Activated effector memory CD4-positive, alpha-beta T cell treated with Interleukin-2 at 50 U/mL for 16 hours (primary cell): ENCODE measurements at places on chromosomes 2 and 18.

GRCh38 chr2:207506426-207506825 lies 23.3 kb upstream of the CREB1 start:
- DNase-seq = no peak

GRCh38 chr2:60515721-60516226 lies 37.7 kb downstream of the BCL11A start:
- DNase-seq = no peak

DNA sequence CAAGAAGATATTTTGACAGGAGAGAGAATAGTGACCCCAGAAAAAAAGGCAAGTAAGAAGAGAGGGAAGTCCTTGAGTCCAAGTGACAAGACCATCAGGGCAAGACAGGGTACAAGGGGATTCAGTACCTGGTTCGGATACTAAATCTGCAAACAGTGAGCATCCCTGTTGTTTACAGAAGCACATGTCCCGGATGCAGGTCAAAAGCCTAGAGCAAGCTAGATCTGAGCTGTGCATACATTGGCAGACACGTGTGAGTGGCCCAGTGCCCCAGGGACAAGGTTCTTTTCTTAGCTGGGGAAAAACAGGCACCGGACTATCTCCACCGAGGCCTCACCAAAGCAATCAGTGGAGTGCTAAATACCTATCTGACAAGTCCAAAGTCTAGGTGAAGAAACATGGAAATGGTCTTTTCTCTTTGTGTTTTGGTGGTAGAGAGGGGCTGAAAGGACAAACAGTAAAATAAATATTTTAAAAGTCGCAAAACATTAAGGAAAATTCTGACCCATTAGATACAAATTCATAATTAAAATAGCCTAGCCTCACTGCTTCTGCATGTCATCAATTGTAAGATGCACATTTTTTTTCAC lies 165.2 kb downstream of the SUCLG1 start:
- DNase-seq = no peak

- no peak for DNase-seq
Measured at GRCh38 chr2:235970204-235971040, 197.8 kb downstream of the GBX2 start.

DNA sequence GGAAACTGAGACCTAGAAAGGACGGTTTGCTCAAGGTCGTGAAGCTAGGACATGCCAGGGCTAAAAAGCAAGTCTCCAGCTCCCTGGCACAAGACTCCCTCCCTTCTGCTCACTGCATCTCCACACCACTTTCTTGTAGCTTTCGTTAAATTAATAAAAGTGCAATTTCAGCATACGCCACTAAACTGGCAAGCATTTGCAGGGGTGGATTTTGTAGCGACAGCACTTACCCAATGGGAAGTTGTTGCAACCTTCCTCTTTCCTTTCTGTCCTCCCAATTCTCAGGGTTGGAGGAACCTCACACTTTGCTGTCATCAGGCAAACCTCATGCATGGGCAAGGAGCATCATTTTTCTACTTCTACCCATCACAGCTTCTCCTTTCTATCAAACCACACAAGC lies 7.4 kb upstream of the RHOB start:
- DNase-seq = no peak

DNA sequence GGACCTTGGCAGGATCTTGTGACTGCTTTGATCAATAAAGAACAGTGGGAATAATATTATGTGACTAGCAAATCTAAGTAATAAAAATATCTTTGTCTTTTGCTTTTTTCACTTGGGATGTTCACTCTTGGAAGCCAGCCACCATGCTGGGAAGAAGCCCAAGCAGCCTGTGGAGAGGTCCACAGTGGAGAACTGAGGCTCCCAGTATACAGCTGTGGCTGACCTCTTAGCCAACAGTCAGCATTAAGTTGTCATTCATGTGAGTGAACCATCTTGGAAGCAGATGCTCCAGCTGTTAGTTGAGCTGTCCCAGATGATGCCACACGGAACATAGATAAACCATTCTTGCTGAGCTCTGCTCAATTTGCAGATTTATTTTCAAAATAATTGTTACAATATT lies 160.0 kb downstream of the OSR1 start:
- no peak for DNase-seq
